Ammon's horn (tissue), 1 donor: ENCODE measurements at places on chromosomes 5 and 9.

- no peak for DNase-seq
Measured at GRCh38 chr5:139640421-139641115, 7.6 kb upstream of the CXXC5 start.

DNA sequence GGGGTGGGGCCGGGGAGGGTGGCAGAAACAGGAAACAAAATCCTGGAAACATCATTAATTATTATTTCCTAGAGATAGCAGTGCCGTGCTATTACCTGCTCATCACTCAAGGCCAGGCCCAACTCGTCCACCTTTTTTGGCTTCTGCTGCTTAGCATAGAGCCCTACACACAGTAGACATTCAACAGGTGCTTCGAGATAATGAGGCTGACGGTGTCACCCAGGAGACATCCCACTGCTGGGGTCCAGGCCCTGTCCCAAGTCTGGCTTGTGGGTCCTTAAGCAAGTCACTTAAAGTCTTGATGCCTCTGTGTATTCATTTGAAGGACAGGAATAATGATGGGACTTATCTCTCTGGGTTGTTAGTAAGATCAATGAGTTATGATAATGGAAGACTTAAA is 506.6 kb downstream of the BNC2 start:
- DNase-seq, result no peak

DNA sequence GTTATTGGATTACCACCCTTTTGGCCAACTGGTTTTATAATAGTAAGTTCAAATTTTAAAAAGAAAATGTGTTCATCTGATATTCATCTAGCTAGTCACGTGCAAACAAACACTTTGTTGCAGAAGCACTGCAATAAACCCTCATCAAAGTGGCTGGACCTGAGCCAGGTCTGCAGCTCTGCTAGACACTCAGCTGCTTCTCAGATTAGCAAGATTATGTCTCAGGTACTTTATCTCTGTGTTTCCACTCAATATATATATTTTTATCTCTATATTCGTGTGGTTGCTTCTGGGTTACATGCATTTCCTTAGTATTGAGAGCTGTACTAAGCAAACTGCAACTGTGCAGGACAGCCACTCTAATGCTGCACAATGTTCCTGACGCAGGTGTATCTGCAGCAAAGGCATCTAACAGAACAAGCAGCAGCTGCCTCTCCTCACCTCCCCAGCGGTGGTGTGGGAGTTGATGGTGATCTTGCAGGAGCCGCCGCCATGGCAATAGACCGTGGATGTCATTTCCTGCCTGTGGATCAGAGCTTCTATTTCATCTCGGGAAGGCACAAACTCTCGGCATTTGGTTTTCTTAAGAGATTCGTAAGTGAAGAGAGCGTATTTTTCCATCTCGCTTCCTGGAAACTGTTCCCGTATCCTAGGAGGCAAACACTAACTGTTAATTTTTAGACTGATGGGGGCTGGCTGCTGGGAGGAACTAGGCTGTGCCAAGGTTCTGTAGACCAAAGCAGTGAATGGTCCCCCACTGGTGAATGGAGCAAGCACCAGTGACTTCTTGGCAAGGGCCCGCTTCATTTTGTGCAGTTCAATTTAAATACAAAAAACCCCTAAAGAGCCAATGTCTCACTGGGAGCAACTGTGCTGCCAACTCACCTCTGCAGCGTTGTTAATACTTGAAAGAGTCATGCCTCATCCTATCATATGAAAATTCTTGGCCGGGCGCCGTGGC is 56.7 kb upstream of the RETREG1 start:
- DNase-seq, result peak; percentile 69

DNA sequence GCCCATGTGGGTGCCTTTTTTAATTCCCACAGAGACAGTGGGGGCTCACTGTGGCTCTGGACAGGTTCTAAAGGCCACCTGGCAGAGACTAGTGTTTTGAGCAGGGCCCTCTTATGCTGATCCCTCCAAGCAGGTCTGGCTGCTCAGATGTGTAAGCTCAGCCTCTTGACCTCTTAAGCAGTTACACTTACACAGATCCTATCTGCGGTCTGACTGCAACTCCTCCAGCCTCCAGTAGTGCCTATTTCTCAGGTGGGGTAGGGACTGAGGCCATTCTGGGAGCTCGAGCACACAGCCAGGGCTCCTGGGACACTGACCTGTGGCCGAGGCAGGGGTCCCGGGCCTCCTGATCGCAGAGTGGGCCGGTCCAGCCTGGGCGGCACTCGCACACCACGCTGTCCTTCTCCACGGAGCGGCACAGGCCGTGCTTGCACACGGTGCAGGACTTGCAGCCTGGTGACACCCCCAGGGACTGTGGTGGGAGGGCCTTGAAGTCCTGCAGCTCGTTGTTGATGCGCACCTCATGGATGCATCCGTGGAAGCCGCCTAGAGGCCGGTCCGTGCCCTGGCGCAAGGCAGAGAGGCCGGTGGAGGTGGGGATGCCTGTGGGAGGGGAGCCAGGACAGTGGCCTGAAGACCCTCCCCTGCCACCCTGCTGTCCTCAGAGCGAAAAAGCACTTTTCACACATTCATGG is 91.9 kb upstream of the PANK3 start:
- no peak for DNase-seq

- no peak for DNase-seq
Measured at GRCh38 chr9:117354244-117354847, 60.5 kb downstream of the ASTN2 start.

GRCh38 chr9:126836216-126836615 is 24.2 kb upstream of the ZBTB34 start:
- no peak for DNase-seq

- DNase-seq, result no peak
Measured at GRCh38 chr9:123715258-123715657, 214.7 kb downstream of the DENND1A start.

- DNase-seq, result no peak
Measured at GRCh38 chr5:150118561-150119229, 32.3 kb upstream of the CSF1R start.

GRCh38 chr9:95874989-95875304 is 544 bp upstream of the ERCC6L2 start:
- DNase-seq, result peak; percentile 50

- DNase-seq, result no peak
Measured at GRCh38 chr5:179221196-179221876, 123.9 kb downstream of the ADAMTS2 start.

- DNase-seq, result no peak
Measured at GRCh38 chr5:139513852-139514485, 31.4 kb upstream of the STING1 start.

GRCh38 chr9:2559192-2560152 is 62.1 kb upstream of the VLDLR start:
- DNase-seq, result peak; percentile 76

DNA sequence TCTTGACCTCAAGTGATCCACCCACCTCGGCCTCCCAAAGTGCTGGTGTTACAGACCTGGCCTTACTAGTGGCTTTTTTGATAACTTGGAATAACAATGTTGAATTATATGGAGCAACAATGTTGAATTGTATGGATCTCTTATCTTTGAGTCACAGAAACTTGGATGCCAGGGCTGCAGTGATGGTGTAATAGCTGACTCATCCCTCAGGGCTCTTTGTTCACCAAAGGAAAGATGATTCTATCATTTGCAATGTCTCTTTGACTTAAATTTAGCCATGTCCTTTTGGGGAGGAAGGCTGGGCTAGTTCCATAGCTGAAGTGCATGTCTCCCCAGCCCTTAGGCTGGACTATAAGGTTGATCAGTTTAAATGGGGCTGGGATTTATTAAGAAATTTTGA is 172.3 kb downstream of the PDZD2 start:
- DNase-seq, result no peak

DNA sequence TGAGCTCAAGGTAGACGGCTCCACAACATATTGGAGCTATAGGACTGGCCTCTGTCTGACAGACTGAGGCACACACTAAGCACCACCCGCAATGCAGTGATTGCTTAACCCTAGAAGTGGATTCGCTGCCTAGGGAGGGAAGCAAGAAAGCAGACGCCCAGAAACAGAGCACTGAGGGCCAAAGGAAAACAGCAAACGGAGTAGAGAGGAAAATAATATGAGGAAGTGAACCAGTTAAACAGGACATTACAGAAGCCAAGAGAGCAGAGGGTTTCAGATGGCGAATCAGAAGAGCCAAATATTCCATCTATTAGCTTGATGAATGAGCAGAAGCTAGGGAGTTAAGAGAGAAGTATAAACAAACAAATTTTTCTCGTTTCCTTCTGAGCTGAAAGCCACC is 139.2 kb upstream of the LHFPL2 start:
- DNase-seq, result peak; percentile 16

- no peak for DNase-seq
Measured at GRCh38 chr9:91546574-91546973, 122.9 kb upstream of the NFIL3 start.

- DNase-seq, result no peak
Measured at GRCh38 chr9:127927201-127927987, 3.2 kb downstream of the PIP5KL1 start.

GRCh38 chr9:135584371-135584770 is 22.8 kb downstream of the PAEP start:
- no peak for DNase-seq

GRCh38 chr9:15693701-15694100 is 140.9 kb downstream of the CCDC171 start:
- DNase-seq, result no peak

DNA sequence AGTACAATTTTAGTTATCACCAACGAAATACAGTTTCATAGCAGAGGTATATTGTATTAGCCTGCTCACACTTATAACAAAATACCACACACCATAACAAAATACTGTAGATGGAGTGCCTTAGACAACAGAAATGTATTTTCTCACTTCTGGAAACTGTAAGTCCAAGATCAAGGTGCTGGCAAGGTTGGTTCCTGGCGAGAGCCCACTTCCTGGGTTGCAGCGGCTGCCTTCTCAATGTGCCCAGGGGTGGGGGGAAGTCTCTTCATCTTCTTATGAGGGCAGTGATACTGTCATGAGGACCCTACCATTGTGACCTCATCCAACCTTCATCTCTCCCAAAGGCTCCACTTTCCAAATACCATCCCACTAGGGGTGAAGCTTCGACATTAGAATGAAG is 30.5 kb upstream of the GADD45G start:
- no peak for DNase-seq
